ENCODE measurements at places on chromosomes 7 and 10. TPM values are rescaled to one million over a fixed set of nuclear protein-coding genes. Genes with fewer than 3 reads are reported as not detected.

Gene MEPCE
- total RNA-seq = 42.1 TPM

Gene SUN3
- not detected for total RNA-seq

Gene CALML3
- total RNA-seq = not detected

Gene FANK1
- total RNA-seq = 2.2 TPM

Gene GPC2
- total RNA-seq = 1.0 TPM

Gene NME8
- total RNA-seq = not detected
